ENCODE measurements at places on chromosomes 12 and 14.

GRCh38 chr12:131620520-131620919 is 90.4 kb upstream of the SFSWAP start:
- DNase-seq, result no peak

DNA sequence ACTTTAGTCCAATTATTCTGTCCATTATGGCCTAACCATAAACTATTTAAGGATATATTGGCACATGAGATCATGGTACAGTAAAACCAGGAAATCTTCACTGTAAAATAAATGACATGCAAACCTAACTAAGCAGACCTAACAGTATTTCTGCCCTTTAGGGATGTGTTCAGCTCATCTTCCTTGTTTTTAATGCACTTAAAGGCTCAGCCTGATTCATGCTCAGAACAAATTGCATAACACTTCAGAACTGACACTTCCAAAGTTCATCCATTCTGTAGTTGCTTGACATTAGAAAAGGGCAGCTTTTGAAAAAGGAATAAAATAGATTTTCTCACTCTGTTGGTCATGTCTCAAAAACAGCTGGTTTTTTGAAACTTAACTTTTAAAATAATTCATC is 708.5 kb downstream of the C12orf50 start:
- no peak for DNase-seq

DNA sequence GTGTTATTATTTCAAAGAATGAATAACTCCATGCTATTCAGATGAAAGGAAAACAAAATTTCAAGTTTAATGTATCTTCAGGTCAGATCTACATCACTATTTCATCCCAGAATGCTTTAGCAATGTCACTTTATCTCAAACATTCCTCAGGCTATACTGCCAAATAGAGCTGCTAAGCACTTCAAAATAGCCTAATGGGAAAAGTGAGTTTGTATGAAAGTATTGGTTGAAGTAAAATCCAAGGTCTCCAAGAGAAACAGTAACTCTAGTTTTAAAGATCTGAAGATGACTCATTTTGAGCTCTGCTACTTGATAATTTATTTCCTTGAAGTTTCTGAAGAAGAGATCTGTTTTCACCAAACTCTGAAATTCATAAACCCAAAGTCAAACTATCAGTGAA is 466.2 kb upstream of the FOXG1 start:
- no peak for DNase-seq

DNA sequence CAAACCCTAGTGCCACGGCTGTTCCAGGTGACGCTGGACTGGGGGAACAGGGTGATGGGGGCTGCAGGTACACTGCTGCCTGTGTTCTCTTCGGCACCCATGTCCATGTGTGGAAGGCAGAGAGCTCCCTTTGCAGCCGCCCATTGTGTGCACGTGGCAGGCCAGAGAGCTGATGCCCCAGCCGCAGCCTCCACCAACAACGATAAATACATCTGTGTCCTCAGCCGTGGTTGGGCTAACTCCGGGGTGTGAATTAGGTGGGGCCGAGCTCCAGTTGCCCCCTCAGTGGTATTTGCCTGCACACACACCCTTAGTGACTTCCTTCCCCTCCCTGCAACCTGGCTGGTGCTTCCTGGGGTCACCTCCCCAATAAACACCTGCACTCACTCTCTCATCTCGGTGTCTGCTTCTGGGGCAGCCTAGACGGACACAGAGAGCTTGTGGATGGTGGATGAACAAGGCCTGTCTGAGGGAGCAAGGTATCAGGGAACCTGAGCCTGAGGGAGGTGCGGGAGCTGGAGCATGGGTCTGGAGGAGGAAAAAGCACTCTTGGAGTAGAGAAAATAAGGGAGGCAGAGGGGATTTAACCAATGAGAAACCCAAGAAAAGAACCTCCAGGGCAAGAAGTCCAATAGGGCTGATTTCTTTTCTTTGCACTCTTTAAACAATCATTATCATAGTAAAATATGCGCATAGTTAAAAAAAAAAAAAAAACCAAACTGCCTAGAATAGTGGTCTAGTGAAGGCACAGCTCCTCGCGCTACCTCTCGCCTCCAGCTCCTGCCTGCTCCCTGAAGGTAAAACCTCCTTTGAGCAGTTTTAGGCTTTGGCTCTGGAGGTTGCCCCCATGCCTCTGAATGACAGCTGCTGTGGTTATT is 112.6 kb downstream of the ZNF664 start:
- DNase-seq, result no peak
